ENCODE measurements at places on chromosomes 3 and 15.

DNA sequence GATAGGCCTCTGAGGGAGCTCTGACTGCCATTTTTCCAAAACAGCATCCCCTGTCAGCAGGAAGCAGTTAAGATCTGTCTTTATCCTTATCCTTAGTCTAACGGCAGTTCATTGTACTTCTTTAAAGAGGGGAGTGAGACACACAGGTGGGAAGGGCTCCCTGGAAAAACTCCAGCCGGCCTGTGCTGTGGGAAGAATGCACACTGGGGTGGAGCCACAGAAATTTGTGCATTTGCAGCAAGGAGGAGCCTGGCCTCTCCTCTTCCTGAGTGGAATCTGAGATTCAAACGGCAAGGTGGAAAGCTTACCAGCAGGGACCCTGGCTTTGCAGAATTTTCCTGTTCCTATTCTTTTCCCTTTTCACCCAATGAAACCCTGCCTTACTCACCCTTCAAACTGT lies 1209.4 kb downstream of the ROBO2 start:
- no peak for DNase-seq

- no peak for DNase-seq
These were observed 65.2 kb upstream of the UBE2E1 start for GRCh38 chr3:23740517-23740965.

GRCh38 chr15:88630798-88631463 lies 7.9 kb upstream of the ISG20 start:
- DNase-seq: no peak

GRCh38 chr15:91100814-91101607 lies 954 bp downstream of the SV2B start:
- DNase-seq: no peak

- no peak for DNase-seq
These were observed 79.7 kb downstream of the DZIP3 start for GRCh38 chr3:108669208-108669607.

GRCh38 chr3:152823173-152823572 lies 11.8 kb upstream of the P2RY1 start:
- DNase-seq: no peak

DNA sequence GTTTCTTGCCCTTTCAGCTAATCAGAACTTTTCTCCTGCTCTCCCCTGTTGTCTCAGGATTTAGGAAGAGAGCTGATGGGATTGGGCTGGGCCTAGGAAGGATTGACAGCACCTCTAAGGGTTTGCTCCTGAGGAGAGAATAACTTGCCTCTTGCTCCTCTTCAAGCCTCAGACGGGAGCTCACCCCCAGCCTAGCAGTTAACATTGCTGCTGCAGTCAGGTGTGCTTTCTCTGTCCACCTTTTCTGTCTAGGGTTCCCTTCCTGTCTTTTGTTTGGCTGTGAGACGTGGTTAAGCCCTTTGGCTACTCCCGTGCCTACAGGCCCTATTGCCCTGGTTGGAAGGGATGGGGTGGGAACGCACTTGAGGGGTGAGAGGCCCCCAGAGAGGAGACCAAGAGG lies 20.1 kb downstream of the TMEM108 start:
- no peak for DNase-seq

- DNase-seq: no peak
These were observed 80.1 kb downstream of the CD200 start for GRCh38 chr3:112413074-112413473.
